HuH-7 (cell line): ENCODE measurements at places on chromosomes 7 and 10.

- no peak for DNase-seq
These were observed 23.7 kb upstream of the ITGB1 start for GRCh38 chr10:32981760-32982159.

DNA sequence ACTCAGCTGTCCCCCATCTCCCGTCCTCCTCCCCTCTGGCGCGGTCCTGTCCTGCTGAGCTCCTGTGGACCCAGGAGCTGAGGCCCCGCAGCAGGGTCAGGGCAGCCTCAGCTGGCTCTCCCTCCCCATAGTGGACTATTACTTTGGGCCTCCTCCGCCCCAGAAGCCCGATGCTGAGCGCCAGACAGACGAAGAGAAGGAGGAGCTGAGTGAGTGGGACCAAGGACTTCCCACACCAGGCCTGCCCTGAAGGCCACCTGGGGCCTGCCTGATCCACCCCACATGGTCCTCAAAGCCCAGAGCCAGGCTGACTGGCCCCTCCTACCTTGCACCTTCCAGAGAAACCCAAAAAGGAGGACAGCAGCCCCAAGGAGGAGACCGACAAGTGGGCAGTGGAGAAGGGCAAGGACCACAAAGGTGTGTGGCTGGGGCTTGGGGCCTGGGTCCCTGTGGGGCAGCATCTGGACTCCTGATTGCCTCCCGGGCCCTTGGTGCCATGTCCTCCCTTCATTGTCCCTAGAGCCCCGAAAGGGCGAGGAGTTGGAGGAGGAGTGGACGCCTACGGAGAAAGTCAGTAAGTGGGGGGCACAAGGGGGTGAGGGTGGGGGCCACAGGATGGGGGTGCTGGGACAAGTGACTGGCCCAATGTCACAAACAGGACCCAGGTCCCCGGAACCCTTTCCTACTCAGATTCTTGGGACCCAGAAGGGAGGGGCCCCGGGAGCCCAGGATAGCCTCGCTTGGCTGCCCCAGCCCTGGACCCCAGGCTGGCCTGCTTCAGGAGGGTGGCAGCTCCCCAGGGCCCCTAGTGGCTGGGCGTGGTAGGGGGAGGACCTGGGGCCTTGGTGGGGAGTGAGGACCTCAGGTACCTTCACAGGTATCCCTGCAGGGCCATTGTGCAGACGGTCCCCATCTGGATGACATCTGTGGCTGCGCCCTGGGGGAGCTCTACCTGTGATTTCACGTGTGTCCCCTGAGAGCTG lies 4.9 kb downstream of the AEBP1 start:
- DNase-seq = no peak

- no peak for DNase-seq
These were observed 26.8 kb upstream of the TRUB1 start for GRCh38 chr10:114911052-114911711.

GRCh38 chr7:33517191-33517590 lies 387.8 kb downstream of the BBS9 start:
- DNase-seq = no peak

DNA sequence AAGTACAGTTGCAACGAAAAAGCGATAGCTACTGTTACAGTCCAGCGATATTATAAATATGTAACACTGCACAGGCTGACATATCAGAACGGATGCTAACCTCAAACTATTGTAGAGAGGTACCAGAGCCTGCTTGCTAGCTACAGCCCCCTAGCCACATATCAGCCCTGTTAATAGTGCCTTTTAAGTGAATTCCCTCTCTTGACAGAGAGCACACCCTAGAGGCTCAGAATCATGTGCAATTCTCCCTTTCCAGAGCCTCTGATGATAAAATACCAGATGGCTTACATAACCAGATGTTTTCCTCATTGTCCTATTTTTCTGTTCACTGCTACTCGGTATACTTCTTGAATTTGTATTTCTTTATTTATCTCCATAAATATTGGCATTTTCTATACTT lies 960.7 kb upstream of the CELF2 start:
- no peak for DNase-seq

- no peak for DNase-seq
These were observed 200.5 kb downstream of the SKAP2 start for GRCh38 chr7:26663874-26664273.

- DNase-seq = peak; percentile 45
These were observed 368.2 kb upstream of the NPVF start for GRCh38 chr7:25596443-25596842.

GRCh38 chr7:7177044-7177517 lies 5.3 kb upstream of the C1GALT1 start:
- DNase-seq = peak; percentile 30

DNA sequence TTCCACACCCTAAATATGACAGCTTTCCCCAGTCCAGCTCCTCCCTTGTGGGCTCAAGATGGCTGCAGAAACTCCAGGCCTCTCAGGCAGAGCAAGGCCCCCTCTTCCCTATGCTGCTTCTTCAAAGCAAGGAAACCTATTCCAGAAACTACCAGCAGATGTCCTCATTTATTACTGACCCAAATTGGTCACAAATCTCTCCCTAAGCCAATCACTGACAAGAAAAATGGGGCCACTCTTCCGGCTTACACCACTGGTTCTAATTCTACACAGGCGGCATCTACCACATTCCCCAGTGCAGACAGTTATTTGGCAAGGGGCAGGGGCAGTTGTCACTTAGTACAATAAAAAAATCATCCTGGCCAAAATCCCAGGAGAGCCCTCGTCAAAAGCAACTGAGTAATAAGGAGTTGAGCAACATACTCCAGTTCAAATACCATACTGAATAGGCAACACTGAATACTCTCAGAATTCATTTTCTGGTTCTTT lies 150.4 kb downstream of the SFMBT2 start:
- DNase-seq = peak; percentile 28

DNA sequence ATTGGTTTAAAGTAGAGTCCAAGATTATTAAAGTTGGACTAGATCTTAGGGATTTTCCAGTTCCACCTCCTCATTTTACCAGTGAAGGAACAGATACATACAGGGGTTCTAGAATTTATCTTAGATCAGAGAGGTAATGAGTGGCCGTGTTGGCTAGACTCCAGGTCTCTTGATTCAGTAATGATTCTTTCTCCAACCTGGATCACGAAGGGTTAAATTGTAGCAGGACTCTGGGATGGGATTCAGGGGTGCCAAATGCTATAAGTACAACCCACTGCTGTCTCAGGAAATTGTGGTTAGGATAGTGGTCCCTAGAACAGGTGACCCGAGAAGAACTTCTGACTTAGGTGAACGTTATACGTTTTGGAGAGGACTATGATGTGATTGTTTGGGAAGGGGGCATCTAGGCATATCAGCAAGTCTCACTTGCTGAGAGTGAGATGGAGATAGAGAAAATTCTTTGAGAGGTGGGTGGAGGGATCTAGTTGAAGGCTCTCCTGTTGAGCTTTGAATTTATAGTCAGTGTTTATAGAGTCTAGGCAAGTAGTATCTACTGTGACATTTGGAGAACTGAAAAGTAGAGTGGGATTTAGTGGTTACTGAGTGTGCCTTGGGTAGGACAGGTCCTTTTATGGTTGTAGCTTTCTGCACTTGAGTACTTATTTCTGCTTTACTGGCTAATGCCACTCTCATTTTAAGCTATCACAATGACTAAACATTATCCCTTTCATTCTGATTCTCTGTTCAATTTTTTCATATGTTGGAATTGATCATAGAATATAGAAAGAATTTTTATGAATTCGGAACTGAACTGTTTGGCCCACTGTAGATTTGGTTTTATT lies 58.3 kb downstream of the ST7 start:
- DNase-seq = no peak

DNA sequence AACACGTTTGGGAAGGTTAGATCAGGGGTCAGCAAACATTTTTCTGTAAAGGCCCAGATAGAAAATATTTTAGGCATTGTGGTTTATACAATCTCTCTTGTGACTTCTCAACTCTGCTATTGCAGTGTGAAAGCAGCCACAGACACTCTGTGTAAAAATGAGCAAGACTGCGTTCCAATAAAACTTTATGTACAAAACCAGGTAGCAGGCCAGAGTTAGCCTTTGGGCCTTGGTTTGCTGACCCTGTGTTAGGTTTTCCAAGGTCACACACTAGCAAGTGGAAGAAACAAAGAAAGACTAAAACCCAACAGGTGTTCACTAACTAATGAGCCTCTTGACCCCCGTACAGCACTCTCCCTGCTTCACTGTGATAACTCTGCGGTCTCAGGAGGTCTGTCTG lies 14.9 kb upstream of the PAXIP1 start:
- DNase-seq = no peak

DNA sequence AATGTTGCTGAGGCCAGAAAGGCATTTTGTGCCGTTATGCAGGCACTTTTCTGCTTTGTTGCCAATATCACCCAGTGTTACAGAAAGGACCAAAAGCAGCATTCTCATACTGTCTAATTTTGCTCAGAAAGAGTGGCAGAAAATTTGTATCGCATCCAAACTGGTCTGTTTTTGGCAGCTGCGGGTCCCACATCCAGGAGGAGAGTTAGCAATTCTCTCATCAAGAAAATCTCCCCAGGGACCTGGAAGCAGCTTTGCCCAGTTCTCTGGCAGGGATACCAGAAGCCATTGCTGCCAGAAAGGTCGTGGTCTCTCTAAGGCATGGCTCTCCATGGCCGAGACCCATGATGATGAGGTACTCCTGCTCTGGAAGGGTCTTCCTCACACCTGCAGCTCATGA lies 489.2 kb upstream of the ZMIZ1 start:
- no peak for DNase-seq

- DNase-seq = no peak
These were observed 237.5 kb downstream of the IPMK start for GRCh38 chr10:58030208-58030607.

DNA sequence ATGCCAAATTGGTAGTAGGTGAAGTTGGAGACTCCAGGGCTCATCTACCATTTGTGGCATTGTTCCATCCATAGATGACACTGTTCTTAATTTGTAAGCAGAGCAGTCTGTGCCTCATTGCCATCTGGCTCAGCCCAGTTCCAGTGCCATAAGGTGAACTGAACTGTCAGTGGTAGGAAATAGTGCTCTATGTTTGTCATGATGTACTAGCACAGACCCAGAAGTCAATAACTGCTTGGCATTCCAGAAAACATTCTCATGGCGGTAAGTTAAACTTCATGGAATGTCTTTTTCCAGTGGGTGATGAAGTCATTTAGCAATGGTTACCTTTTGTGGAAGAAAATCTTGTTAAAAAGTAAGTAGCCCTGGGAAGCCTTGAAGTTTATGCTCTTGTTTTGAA lies 302.7 kb downstream of the SUGCT start:
- DNase-seq = no peak

DNA sequence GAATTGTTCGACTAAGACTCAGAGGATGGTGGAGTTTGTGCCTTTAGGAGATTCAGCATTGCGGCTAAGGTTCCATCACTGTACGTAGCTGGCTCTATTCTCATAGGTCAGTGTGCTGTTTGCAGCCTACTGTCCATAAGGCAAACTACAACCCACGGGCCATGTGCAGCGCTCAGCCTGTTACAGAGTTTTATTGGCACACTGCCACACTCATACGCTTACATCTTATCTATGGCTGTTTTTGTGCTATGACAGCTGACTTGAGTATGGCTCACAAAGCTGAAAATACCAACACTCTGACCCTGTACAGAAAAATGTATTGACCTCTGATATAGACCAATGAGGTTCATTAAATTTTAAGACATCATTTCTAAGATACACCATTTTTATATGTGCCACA lies 114.5 kb downstream of the ARID5B start:
- no peak for DNase-seq

GRCh38 chr10:88249450-88249849 lies 333.7 kb downstream of the RNLS start:
- no peak for DNase-seq

DNA sequence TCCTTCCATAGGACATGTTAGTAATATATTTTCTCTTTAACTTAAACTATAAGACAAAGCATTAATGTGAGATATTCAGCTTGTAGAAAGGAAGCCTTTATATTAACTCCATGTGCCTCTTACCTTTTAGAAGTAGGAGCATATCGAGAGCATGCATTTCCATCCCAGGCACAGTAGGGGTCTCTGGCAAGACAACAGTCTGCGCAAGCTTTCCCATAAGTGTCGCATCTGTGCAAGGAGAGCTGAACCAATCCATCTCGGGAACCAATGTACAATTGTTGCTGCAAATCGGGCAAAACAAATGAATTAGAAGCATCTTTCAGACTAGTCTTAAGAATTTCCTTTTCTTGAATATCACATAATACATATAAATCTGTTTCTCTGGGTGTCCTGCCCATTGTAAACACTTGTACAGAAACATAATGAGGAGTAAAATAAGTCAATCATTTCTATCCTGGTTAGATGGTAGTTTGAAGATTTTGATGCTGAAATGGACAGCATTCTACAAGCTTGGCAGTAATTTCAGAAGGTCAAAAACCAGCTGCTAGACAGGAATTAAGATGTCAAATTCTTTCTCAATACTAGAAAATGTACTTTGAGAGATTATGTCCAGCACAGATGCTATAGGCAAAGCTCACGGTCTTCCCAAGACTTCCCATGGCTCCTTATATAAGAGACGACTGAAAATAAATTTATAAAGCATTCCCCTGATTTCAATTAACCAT lies 171.8 kb downstream of the SEMA3D start:
- DNase-seq = no peak

DNA sequence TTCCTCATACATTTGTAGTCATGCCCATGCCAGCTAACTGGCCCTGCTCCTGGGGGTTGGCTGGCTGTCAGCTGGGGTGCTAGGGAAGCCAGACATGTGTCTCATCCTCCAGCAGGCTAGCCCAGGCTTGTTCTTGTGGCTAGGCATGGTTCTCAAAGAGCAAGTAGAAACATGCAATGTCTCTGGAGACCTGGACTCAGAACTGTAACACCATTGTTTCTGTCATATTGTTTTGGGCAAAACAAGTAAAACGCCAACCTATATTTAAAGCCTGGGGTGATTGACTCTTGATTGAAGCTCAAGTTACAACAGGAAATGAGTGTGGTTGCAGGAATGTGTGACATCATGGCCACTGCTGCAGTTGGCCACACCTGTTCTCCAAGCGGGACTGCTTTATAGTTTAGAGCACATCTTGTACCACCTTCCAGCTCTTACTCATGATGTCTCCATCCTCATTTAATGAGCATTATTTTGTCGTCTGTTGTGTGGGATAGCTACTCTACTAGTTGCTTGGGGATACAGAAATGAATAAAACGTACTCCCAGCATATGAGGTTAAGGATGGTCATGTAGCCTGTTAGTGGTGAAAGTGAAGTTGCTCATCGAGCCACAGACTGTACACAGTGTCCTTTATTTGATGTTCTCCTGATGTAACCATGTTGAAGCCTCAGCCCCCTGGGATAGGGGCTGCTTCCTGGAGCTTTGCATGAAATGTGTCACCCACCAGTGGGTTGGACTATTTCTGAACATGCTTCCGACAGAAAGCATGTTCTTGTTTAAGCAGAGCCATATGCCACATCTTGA lies 168.4 kb downstream of the SORCS3 start:
- no peak for DNase-seq

DNA sequence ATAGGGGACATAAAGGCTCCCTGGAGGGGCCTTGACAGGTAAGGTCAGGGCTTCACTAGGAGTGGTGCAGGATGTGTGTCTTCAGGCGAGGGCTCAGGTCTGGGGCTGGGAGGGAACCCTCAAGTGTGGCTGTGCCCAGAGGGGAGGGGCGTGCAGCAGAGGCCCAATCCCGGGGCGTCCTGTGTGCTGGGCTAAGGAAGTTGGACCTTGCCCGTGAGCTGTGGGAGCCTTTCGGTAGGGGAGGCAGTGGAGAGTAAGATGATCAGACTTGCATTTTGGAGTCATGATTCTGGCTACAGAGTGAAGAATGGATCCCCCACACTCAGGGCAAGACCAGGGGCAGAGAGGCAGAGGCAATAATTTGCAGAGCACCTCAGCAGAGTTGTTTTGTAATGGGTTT lies 145.4 kb downstream of the BUB3 start:
- no peak for DNase-seq
